ENCODE measurements at places on chromosomes 6 and 20. TPM values are rescaled to one million over a fixed set of nuclear protein-coding genes. Genes with fewer than 3 reads are reported as not detected.

The NNAT gene
- 1.2 TPM for total RNA-seq

The DEF6 gene
- 0.87 TPM for total RNA-seq

The HLA-DRA gene
- total RNA-seq = not detected

The KCNK15 gene
- 1.6 TPM for total RNA-seq

The PPIL1 gene
- total RNA-seq = 34.7 TPM

The MYLIP gene
- 7.7 TPM for total RNA-seq

The RHAG gene
- total RNA-seq = not detected

The GABRR1 gene
- not detected for total RNA-seq

The KCNK16 gene
- not detected for total RNA-seq

The GNL1 gene
- total RNA-seq = 56.8 TPM

The MRAP2 gene
- total RNA-seq = 4.9 TPM

The CTCFL gene
- total RNA-seq = not detected

The MYT1 gene
- not detected for total RNA-seq

The LPA gene
- total RNA-seq = not detected

The ARG1 gene
- total RNA-seq = not detected

The PPIL6 gene
- 5.0 TPM for total RNA-seq

The TP53INP2 gene
- 1.3 TPM for total RNA-seq

The SOBP gene
- total RNA-seq = 15.4 TPM

The COL10A1 gene
- 0.37 TPM for total RNA-seq

The SIRPA gene
- total RNA-seq = 11.5 TPM

The CFAP206 gene
- total RNA-seq = 0.37 TPM

The PRSS16 gene
- 0.11 TPM for total RNA-seq

The CDH4 gene
- total RNA-seq = 8.5 TPM

The ADAM33 gene
- 57.5 TPM for total RNA-seq

The TSBP1 gene
- total RNA-seq = not detected

The RAMACL gene
- 2.3 TPM for total RNA-seq

The SEMG1 gene
- total RNA-seq = not detected

The ULBP2 gene
- total RNA-seq = 2.6 TPM

The DEFB124 gene
- total RNA-seq = not detected

The PAK5 gene
- total RNA-seq = not detected

The PHACTR1 gene
- 1.4 TPM for total RNA-seq

The GHRH gene
- total RNA-seq = not detected

The TREM1 gene
- 0.66 TPM for total RNA-seq

The CLPSL1 gene
- total RNA-seq = not detected

The ITPA gene
- 35.9 TPM for total RNA-seq

The ASXL1 gene
- total RNA-seq = 52.5 TPM

The SLPI gene
- not detected for total RNA-seq

Measured in uterine smooth muscle cell (primary cell).